ENCODE measurements at places on chromosomes 11 and 22.

DNA sequence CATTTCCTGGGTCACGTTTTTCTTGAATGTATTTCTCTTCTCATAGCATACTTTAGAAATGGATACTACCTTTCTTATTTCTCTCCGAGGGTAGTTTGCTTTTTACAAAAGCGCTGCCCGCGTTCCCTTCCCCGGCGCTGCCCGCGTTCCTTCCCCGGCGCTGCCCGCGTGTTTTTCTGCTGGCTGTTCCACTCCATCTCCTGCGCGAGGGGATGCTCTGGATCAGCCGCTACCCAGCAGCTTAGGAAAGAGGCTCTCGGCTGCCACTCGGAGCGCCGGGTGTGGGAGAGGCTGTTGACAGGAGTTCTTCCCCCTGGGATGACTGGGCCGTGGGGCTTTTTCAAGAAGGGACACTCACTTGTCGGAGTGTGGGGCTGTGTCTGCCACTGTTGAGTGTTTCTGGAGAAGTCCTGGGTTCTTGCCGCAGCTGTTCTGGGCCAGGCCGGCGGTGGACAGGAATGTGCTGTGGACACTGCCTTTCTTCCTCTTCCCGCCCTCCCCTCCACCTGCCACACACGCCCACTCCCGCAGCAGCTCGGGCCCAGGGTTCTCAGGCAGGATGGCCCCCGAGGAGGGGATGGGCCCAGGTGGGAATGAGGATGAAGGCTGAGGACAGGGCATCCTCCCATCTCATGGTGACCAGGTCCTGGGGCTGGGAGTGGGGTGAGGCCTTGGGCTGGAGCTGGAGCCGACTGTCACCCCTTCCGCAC is 30.6 kb downstream of the GLB1L2 start:
- no peak for DNase-seq

DNA sequence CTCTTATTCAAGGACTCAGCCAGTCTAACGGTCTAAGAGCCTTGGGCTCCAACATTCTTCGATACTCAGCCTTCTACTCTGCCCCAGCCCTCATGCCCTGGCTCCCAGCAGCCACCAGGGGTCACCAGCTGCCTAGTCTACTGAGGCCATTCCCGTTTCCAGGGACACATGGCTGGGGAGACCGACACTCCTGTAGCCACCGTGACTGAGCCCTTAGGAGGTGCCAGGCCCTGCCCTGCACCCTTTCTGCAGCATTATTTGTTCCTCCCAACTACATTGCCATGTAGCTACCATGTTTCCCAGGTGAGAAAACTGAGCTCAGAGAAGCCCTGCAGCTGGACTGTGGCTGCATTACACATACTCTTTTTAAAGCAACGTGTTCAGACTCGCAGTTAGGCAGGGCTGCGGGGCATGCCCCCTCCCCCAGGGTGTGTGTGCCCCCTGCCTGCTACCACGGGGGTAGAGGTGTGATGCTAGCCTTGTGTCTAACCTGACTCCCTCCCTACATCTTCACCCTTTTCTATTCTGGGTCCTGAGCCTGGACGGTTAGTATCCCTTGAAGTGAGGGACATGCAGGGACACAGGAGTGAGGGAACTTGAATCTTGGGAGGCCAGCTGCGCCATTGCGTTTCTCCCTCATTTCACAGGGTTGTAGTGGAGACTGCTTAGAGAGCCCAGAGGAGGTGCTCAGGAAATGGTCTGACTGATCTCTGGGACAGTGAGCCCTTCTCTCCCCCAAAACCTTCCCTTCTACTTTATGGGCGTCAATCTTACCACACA is 17.5 kb downstream of the ATG16L2 start:
- peak; percentile 67 for DNase-seq

GRCh38 chr22:22397875-22398524 is 110.5 kb downstream of the ZNF280B start:
- no peak for DNase-seq

DNA sequence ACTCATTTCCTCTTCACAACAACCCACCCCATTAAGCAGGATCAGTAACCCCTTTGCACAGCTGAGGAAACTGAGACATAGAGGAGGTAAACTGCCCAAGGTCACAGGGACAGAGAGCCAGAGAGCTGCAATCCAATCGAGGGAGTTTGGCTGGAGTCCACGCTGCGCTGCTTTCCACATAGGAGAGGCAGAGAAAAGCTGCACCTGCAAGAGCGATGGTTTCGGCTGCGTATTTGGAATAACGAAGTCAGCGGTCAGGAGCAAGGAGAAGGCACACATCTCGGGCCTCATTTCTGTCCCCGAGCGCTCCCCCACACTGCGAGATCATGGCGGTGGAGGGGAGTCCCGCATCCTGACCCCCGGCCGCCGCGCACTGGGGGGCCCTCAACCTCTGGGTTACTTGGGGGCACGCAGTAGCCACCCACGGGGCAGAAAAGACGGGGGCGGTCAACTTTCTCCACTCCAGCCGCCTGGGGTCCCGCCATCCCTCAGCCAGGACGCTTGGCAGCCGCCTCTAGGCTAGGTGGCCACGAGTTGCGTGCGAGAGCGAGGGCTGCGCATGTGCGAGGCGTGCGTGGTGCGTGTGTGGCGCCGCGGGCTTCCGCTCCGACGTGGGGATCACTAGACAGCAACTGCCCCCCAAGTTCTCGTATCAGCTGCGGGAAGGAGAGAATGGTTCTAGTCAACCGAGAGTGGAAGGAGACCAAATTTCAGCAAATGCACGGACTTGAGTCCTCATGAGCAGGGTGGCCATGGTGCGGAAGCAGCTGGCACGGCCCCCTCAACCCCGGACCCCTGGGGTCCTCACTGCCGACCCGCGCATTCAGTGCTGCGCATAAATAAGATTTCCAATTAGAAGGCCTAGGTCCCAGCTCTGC is 42.3 kb upstream of the CLDN5 start:
- DNase-seq, result no peak

DNA sequence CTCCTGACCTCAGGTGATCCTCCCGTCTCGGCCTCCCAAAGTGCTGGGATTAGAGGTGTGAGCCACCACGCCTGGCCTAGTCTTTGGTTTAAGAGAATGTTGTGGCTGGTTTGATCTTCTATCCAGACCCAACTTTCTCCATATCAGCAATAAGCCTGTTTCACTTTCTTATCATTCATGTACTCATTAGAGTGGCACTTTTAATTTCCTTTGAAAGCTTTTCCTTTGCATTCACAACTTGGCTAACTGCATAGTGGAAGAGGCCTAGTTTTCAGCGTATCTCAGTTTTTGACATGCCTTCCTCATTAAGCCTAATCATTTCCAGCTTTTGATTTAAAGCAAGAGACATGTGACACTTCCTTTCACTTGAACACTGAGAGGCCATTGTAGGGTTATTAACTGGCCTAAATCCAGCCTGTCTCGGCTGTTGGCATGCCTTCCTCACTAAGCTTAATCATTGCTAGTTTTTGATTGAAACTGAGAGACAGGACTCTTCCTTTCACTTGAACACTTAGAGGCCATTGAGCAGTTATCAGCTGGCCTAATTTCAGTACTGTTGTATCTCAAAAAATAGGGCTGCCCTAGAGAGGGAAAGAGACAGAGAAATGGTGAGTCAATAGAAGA is 13.1 kb upstream of the RPL3 start:
- no peak for DNase-seq

DNA sequence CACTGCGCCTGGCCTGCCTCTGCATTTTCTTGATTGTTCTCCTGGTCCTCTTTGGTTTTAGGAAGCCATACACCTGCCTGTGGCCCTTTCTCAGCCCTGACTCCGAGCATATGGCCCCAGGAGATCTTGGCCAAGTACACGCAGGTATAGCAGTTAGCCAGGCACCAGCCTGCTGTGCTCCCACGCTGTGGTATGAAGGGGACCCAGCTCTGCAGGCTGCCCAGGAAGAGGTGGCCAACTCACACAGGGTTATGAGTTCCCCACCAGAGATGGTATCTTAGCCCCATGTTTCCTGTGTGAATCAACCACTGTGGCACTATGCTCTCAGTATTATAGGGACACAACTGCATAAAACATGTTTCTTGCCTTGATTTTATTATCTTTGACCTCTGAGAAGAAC is 31.1 kb downstream of the SGSM3 start:
- no peak for DNase-seq

DNA sequence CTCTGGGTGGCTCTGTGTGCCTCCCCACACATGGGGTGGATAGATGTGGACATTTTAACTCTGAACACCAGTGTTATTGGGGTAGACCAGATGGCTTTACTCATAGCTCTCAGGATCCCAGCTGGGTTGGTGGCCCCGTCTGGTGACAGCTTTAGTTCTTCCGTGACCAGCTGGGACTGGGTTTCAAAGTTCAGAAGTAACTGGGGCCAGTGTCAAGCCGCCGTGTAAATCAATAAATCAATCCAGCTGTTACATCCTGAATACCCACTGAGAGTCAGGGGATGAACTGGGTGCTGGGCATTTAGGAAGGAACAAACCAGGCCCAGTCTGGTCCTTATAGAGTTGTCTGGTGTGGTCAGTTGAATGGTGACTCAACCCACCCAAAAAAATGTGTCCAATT is 269.4 kb downstream of the CTTN start:
- DNase-seq, result no peak

- no peak for DNase-seq
Measured at GRCh38 chr11:123137431-123138224, 57.4 kb downstream of the CLMP start.

DNA sequence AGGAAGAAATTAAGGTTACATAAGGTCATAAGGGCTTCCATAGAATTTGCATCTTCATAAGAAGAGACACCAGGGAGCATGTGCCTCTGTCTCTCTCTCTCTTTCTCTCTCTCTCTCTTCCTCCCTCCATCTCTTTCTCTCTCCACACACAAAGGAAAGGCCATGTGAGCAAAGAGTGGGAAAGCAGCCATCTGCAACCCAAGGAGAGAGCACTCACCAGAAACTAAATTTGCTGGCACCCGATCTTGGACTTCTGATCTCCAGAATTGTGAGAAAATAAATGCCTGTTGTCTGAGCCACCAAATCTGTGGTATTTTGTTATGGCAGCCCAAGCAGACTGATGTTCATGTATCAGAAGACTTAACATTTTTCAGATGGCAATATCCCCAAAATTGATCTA is 6.4 kb upstream of the KRTAP5-10 start:
- no peak for DNase-seq

DNA sequence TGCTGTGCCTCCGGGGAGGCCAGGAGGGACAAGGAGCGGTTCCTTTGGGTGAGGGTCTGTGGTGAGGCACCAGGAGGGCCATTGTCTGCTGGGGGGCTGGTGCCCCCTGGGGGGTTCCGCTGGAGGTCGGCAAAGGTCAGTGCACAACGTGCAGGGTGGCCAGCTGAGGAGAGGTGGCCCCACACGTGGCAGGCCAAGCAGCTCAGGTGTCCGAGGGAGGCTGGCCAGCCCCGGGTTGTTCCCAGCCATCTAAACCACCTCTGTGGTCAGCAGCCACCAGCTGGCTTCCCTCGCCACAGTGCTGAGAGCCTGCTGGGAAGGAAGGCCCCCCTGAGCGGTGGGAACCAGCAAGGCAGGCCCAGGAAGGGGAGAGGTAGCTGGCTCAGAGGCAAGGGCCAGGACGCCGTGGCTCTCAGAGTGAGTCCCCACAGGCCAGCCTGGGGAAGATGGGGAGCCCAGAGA is 4.2 kb downstream of the TSSC4 start:
- no peak for DNase-seq

GRCh38 chr11:77231800-77232199 is 69.7 kb downstream of the GDPD4 start:
- no peak for DNase-seq

- no peak for DNase-seq
Measured at GRCh38 chr11:8705146-8705545, 22.6 kb downstream of the RPL27A start.

DNA sequence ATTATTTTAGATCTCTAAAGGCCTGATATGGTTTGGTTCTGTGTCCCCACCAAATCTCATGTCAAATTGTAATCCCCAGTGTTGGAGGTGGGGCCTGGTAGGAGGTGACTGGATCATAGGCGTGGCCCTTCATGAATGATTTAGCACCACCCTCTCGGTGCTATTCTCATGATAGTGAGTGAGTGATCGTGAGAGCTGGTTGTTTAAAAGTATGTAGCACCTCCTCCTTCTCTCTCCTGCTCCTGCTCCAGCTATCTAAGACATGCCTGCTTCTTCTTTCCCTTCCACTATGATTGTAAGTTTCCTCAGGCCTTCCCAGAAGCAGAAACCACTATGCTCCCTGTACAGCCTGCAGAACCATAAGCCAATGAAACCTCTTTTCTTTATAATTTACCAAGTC is 114.1 kb downstream of the SERGEF start:
- DNase-seq, result peak; percentile 54

DNA sequence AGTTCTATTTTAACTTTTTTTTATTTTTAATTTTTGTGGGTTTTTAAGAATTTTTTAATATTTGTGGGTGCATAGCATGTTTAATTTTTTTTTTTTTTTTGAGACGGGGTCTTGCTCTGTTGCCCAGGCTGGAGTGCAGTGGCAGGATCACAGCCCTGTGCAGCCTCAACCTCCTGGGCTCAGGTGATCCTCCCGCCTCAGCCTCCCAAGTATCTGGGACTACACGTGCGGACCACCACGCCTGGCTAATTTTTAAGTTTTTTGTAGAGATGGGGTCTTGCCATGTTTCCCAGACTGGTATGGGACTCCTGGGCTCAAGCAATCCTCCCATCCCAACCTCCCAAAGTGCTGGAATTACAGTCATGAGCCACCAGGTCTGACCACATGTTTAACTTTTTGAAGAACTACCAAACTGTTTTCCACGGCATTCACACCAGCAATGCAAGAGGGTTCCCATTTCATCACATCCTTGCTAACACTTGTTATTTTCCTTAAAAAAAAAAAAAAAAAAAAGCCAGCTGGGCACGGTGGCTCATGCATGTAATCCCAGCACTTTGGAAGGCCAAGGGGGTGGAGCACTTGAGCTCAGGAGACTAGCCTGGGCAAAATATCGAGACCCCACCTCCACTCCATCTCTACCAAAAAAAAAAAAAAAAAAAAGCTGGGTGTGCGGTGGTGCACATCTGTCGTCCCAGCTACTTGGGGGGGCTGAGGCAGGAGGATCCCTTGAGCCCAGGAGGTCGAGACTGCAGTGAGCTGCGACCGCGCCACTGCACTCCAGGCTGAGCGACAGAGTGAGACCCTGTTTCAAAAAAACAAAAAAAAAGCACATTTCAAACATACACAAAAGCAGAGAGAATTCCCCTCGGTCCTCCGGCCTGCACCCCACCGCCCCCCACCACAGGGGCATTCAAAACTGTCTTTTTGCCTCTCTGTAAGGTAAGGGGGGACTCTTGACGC is 16.7 kb upstream of the TXNRD2 start:
- DNase-seq, result no peak

DNA sequence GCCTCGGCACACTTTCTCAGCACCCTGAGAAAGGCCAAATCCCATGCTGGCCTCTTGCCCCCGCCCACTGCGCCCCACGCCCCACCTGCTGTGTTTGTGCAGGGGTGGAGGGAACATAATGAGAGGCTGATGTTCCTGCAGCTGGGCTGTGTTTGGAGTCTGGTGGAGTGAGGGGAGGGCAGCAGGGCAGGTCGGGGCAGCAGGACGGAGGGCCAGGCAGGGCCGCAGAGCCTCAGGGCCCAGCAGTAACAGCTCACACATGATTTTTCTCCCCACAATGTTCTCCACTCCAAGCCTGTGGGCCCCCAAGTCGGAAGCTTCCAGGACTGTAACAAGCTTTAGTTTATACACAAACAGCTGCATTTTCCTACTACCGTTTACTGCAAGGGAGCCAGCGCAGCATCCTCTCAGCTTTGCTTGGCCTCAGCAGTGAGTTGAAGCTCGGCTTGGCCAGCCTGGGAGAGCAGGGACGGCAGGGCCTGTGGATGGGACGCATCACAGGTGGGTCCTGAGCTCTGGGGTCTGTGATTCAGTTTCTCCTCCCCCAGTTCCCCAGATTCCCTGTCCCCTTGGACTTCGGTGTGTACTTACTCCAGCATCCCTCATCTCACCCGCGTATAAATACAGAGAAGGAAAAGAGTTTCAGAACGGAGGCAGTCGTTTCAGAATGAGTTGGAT is 51.0 kb downstream of the RPUSD4 start:
- no peak for DNase-seq

GRCh38 chr11:115528225-115528624 is 24.0 kb upstream of the CADM1 start:
- no peak for DNase-seq

Data from epithelial cell of esophagus (primary cell).